ENCODE measurements at places on chromosomes 13 and 19.

- peak; percentile 73 for DNase-seq
Measured at GRCh38 chr19:40610396-40611064, 9.4 kb downstream of the LTBP4 start.

DNA sequence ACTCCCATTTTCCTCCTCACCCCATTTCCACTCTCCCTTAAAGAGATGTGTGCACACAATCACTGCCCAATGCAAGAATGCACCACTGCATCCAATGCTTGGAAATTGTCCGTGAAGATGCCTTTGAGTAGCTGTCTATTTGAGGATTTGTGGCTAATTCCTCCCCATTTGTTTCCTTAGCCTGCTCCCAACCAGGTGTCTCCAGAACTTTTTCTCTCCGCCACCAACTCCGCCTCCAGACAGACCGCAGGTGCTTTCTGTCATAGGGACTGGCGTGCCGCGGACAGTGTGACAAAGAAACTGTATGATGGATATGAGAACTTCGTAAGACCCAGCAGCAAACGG, 461 bp upstream of the TM9SF2 start:
- no peak for DNase-seq

DNA sequence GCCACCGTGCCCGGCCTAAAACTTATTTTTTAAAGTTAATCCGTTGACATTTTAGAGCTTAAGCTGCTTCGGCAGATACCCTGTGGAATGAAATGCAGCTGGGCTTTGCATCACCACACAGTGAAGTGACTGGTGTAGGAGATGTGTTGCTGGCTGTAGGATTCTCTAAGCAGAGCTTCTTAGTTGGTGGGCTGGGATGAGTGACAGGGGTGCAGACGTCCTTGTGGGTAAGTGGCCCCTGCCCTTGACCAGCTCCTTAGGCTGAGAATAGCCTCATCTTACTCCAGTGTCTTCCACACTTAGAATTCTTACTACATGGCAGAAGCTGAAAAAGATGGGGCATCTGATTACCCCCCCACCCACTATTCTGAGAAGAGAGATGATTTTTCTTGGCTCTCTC, 11.6 kb downstream of the GATAD2A start:
- no peak for DNase-seq

GRCh38 chr13:98321395-98321794, 144.3 kb upstream of the RNF113B start:
- no peak for DNase-seq

DNA sequence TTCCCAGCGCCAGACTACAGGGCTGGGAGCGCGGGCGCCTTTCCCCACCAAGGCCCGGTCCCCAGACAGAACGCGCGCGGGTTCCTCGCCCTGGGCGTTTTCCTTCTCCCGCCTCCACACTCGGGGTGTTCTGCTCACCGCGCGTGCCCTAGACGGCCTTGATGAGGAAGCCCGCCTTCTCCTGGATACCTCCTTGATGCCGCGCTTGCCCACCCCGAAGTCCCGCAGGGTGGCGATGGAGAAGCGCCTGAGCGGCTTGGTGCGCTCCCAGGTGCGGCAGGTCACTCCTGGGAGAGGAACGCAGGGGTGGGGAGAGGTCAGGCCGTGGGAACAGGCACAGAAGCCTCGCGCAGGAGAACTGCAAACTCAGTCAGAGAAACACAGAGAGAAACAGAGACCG, 34.8 kb downstream of the CYP2B6 start:
- no peak for DNase-seq

GRCh38 chr13:75660694-75661093, 24.6 kb downstream of the LMO7 start:
- DNase-seq: no peak

DNA sequence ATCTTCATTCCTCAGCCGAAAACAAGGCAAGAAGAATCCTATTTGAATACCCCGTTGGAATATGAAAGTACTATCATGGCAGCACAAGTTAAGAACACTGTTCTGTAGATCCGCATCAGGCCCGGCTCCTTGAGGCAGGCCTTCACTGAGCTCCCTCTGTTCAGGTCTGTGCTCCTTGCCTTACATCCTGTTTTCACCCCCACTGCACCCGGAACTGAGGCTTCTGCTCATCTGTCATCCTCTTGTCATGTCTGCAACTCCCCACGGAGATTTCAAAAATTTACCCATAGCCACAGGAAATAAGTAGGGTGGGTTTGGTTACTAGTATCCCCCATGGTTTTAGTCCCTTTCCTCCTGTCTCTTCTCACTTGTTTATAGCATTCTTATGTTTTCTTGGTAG, 861.9 kb downstream of the GPC5 start:
- DNase-seq: no peak

DNA sequence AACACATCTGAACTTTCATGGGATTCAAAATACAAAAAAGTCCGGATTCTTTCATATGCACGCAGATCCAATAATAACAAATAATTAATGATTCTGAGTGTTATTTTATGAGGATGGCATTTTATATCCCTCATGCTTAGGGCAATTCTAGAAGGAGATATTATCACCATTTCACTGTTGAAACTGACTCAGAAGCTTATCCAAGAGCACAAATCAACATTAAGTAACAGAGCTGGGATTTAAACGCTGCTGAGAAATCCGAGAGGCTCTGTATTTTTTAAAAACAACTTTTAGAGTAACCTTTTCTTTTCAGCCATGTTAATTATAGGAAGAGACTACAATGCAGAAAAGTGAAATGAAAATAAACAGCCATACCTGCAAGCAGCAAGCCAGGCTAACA, 30.3 kb downstream of the ATP7B start:
- DNase-seq: no peak

DNA sequence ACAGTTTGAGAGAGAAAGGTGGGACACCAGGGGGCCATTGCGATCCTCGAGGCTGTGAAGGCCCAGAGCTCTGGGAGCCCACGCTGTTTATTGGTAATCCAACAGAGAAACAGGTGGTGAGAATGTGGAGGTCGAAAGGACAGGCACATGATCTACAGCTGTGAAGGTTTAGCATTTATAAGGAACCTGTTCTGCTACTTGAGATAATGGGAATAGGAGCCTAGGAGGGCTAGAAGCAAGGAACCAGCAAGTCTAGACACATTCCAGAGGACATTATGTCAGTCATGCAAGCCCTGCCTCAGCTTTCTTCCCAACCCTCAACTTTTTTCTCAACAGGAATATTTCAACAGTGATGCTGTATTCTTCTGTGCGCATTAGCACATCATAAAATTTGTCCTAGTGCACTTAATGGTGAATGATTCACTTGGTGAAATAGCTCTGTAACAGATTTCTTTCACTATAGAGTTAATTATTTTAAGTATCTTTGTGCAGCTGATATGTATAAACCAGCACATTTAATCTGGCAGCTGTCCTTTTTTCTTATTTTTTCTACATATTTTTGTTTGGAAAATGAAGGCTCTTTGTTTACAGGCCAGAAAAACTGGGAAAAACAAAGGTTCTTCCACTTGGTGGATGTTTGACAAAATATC, 25.4 kb downstream of the ZNF90 start:
- DNase-seq: no peak

GRCh38 chr19:20928371-20928770, 5.3 kb downstream of the ZNF85 start:
- DNase-seq: no peak

DNA sequence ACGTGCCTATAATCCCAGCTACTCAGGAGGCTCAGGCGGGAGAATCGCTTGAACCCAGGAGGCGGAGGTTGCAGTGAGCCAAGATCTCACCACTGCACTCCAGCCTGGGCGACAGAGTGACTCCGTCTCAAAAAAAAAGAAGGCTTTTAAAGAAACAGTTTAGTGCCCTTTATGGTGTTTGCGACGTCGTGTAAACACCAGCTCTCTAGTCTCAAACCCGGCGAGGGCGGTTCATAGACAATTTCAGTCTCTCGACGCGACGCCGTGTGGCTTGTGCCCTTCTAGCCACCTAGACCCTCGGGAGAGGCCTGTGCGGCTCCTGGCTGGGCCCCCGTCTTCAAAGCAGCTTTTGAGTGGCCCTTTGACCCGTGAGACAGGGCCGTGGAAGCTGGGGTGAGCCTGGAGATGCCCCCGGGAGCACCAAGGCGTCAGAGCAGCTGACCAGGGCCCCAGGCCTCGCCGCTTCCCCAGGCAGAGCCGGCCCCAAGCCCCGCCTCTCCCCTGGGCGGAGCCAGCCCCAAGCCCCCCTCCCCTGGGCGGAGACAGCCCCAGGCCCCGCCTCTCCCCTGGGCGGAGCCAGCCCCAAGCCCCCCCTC, 5.0 kb upstream of the MADCAM1 start:
- peak; percentile 46 for DNase-seq

- no peak for DNase-seq
Measured at GRCh38 chr19:55058781-55059610, 4.0 kb downstream of the RDH13 start.

- no peak for DNase-seq
Measured at GRCh38 chr13:63088226-63088625, 1672.6 kb upstream of the PCDH20 start.

GRCh38 chr19:57302020-57302465, 18.2 kb upstream of the ZNF543 start:
- no peak for DNase-seq

DNA sequence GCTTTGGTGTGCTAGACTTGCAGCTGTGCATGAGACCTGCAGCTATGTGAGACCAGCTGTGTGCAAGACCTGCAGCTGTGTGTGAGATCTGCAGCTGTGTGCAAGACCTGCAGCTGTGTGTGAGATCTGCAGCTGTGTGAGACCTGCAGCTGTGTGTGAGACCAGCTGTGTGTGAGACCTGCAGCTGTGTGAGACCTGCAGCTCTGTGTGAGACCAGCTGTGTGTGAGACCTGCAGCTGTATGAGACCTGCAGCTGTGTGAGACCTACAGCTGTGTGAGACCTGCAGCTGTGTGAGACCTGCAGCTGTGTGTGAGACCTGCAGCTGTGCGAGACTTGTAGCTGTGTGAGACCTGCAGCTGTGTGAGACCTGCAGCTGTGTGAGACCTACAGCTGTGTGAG, 6.7 kb upstream of the DCUN1D2 start:
- peak; percentile 5 for DNase-seq

- DNase-seq: no peak
Measured at GRCh38 chr19:31347354-31347753, 1.9 kb downstream of the TSHZ3 start.

DNA sequence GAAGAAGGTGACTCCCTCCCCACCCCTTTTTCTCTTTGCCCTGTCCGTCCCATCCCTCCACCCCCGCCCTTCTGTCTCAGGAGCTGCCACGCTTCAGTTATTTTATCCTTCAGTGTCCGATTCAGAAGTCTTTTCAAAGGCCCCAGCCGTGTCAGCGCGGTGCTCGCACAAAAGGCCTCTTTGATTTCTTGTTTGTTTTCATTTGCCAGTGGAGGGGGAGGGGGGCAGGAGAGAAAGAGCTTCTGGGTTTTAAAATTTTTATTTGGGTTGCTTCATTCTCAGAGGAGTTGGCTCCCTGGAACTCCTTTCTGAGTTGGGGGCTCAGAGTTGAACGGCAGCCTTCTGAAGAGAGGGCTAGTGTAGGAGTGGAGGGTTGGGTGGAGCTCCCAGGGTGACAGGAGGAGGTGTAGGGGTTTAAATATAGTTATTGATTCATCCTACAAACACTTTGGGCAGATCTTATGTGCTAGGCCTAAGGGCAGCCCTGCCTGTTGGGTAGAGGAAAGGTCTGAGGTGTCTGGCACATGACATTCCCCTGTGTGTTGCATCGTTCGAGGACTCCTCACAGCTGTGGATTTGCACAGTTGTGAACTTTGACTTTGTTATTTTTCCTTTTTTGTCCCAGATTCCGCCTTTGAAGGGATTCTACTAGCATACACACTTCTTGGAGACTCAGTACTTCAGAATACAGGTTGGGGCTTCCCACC, 36.8 kb downstream of the NFIX start:
- DNase-seq: no peak

DNA sequence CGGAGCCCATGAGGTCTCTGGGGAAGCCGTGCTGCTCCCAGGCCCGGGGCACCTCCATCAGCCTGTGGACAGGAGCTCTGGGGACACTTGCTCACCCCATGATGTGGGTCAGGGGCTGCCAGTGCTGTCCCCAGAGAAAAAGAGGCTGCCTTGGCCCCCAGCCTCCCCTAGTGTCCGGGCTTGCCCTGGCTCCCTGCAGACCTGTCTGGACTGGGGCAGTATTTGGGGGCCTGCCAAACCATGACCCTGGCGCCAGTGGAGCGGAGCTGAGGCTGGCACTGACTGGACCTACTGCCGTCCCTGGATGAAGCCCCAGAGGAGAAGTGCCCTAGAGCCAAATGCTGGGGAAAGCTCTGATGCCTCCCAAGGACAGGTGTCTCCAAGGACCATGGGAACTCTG, 30.4 kb downstream of the ELAVL1 start:
- no peak for DNase-seq

- no peak for DNase-seq
Measured at GRCh38 chr19:9009935-9010651, at the start of gene MUC16. TSS of gene MUC16 (minus strand) at chr19:9010409.

DNA sequence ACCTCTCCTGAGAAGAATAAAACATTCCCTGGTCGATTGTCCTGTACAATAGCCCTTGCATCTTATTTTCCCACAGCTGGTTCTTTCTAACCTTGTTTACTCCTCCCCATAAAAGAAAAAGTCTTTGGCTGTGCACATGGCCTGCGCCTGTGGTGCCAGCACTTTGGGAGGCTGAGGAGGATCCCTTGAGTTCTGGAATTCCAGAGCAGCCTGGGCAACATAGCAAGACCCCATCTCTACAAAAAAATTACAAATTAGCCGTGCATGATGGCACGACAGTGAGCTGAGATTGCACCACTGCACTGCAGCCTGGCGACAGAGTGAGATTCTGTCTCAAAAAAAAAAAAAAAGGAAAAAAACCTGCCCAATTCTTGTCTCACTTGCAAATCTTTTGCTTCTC, 7.2 kb upstream of the NUP62 start:
- no peak for DNase-seq

GRCh38 chr19:21604951-21605476, 99.6 kb downstream of the ZNF429 start:
- DNase-seq: no peak

GRCh38 chr19:36136964-36137686, 2.7 kb upstream of the CAPNS1 start:
- DNase-seq: no peak

GRCh38 chr19:55495646-55496349, 7.6 kb downstream of the SSC5D start:
- DNase-seq: no peak

- DNase-seq: no peak
Measured at GRCh38 chr13:113272701-113273181, 24.3 kb upstream of the LAMP1 start.

- no peak for DNase-seq
Measured at GRCh38 chr13:62003452-62003851, 587.8 kb upstream of the PCDH20 start.

All from SHP77 (cell line).